Naive thymus-derived CD4-positive, alpha-beta T cell (primary cell): ENCODE measurements at places on chromosomes 6 and 20. TPM values are rescaled to one million over a fixed set of nuclear protein-coding genes. Genes with fewer than 3 reads are reported as not detected.

Gene AGPAT4
- total RNA-seq, result 2.4 TPM

Gene GLP1R
- total RNA-seq, result not detected in 2 replicates

Gene TNXB
- 17.2 TPM for total RNA-seq

Gene DUSP15
- total RNA-seq, result not detected in 2 replicates

Gene MYCT1
- not detected in 2 replicates for total RNA-seq

Gene HLA-DRB5
- total RNA-seq, result 35.4 and 37.4 TPM in 2 replicates

Gene ERMARD
- total RNA-seq, result 32.7 TPM

Gene HEY2
- total RNA-seq, result not detected in 2 replicates

Gene IGF2R
- 79.2 TPM for total RNA-seq

Gene CLVS2
- total RNA-seq, result not detected

Gene HLA-DPA1
- total RNA-seq, result 45.6 TPM

Gene HLA-DMA
- total RNA-seq, result 29.6 TPM

Gene TSPO2
- total RNA-seq, result not detected in 2 replicates

- H3K36me3 ChIP-seq, result no peaks in the 10 kb centered on the region
- no peak for DNase-seq
- no peaks in the 10 kb centered on the region for H3K4me1 ChIP-seq
- no peak overlapping the region for H3K27ac ChIP-seq
- H3K4me3 ChIP-seq, result no peak overlapping the region
- no peaks in the 10 kb centered on the region for H3K27me3 ChIP-seq
Measured at GRCh38 chr6:119602215-119603178, 252.9 kb upstream of the MAN1A1 start.

DNA sequence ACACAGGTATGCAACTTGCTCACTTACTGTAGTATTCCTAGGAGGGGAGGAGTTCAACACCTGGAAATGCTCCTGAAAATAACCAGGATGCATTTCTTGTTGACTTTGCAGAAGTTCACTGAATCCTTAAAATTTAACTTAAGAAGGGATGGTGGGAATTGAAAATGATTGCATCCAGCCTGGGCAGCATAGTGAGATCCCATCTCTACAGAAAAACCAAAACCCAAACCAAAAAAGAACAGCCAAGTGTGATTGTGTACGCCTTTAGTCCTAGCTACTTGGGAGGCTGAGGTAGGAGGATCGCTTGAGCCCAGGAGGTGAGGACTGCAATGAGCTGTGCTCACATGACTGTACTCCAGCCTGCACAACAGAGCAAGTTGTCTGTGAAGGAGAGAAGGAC lies 1.7 kb downstream of the DNAH8 start:
- H3K36me3 ChIP-seq, result no peaks in the 10 kb centered on the region
- H3K27me3 ChIP-seq, result no peaks in the 10 kb centered on the region
- no peak for DNase-seq
- H3K27ac ChIP-seq, result no peak overlapping the region
- peaks cover 14% of the 10 kb centered on the region for H3K4me1 ChIP-seq

DNA sequence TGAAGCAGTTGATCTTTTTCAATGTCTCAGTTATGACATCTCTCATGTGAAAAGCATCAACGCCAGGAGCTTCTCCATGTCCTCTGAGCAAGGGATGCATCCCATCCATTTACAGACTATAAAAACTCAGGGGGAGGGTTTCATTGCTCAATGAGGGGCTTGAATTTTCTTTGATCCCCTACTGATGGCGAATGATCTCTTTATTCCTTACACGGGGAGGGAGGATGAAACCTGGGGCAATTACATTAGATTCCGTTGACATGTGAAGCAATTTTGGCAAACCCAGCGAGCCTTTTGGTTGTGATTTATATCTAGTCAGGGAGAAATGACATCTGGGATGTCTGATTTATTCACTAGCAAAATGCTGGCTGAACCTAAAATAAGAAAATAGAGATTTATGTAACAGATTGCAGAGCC lies 268.9 kb downstream of the HIVEP2 start:
- DNase-seq, result no peak
- no peaks in the 10 kb centered on the region for H3K27me3 ChIP-seq
- H3K36me3 ChIP-seq, result no peaks in the 10 kb centered on the region
- no peak overlapping the region for H3K4me3 ChIP-seq
- H3K27ac ChIP-seq, result no peak overlapping the region
- no peaks in the 10 kb centered on the region for H3K4me1 ChIP-seq

DNA sequence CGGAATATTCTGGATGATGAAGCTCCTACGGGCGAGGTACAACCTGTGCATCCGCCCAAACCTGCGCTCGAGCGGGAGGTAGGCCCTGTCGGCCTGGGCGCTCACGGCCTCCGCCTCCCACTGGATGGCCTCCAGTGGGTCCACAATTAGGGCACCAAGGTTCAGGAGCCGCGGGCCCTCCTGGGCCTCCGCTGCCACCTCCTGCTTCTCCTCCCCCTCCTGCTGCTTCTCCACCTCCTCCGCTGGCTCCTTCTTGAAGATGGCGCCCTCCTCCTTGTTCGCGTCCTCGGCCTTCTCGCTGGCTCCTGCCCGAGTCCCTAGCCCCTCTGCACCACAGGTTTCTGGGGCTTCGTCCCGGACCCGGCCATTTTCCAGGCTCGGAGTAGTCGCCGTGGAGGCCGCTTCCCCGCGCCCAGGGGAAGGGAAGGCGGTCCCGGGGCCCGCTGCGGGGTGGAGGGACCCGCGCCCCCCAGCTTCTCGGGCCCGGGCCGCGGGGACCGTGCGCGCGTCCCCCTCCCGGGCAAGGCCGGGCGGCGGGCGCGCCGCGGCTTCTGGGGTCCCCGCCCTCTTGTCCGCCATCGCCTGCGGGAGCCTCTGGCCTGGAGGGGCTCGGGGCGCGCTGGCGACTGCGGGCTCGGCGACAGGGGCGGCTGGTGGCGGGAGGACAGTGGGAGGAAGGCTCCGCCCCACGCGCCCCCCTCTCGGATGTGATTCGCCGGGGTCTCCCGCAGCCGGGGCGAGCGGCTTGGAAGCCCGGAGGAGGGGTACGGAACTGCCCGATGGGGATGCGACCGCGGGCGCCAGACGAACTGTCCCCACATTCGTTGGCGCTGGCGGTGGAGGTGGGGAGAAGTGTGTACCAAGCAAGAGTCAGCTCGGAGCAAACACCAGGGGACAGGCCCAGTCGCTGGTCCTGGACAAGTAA lies 17.6 kb downstream of the PLAGL2 start:
- peaks cover 5% of the 10 kb centered on the region for H3K36me3 ChIP-seq
- peak; percentile 56 for DNase-seq
- peak overlapping the region; percentile 82 for H3K27ac ChIP-seq
- no peaks in the 10 kb centered on the region for H3K27me3 ChIP-seq

DNA sequence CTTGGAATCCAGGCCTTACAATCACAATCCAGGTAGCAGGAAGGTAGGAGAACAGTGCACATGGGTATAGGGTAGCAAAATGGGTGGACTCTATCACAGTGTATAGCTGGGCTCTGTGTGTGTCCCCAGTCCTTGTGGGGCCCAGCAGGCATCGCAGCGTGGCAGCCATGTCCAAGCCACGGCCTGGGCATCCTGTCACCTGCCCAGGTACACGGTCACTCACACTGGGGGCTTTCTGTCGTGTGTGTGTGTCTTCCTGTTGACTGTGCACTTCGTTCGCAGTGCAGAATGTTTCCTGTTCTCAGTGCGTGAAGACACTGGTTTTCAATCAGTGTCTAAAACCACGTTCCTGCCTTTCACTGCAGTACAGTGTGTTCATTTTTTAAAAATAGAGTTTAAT lies 523.2 kb upstream of the JARID2 start:
- peaks cover 11% of the 10 kb centered on the region for H3K4me1 ChIP-seq
- H3K36me3 ChIP-seq, result no peaks in the 10 kb centered on the region
- H3K4me3 ChIP-seq, result no peak overlapping the region
- H3K27ac ChIP-seq, result no peak overlapping the region

GRCh38 chr6:41187924-41188886 lies 12.7 kb downstream of the TREML2 start:
- H3K36me3 ChIP-seq, result no peaks in the 10 kb centered on the region
- H3K27me3 ChIP-seq, result no peaks in the 10 kb centered on the region
- no peak overlapping the region for H3K27ac ChIP-seq
- H3K4me1 ChIP-seq, result peaks cover 17% of the 10 kb centered on the region

DNA sequence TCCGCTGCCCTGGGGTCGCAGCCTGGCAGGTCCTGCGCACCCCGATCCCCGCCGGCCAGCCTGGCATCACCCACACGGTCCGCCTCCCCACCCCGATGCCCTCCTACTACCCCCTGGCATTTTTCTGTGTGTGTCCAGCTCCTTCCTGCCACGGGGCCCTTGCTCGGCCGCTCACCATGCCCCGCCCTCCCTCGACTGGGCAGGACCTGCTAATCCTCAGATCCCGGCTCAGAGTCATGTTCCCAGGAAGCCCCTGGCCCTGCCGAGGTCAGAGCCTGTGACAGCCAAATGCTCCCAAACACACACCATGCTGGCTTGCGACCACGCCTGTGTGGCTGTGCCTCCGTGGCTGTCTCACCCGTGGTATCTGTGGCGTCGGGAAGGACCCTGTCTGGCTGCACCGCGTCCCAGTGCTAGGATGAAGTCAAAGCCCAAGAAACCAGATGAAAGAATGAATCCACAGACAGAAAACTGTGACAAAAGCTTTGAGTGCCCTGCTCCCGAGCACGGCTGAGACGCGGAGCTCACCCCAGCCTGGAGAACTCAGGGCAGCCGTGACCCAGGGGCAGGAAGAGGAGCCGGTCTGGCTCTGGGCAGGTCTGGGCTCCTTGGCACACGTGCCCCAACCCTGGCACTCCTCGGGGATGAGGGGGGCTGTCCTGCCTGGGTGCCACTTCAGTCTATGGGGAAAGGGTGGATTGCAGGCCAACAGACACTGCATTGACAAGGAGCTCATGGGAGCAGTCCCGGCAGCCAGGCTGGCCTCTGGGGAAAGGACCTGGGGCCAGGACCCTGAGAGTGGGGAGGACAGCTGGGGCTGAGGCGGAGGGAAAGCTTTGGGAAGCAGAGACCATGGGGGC lies 20.8 kb upstream of the SLCO4A1 start:
- H3K4me3 ChIP-seq, result no peak overlapping the region
- no peaks in the 10 kb centered on the region for H3K36me3 ChIP-seq
- H3K27me3 ChIP-seq, result no peaks in the 10 kb centered on the region

- no peak for DNase-seq
- no peaks in the 10 kb centered on the region for H3K4me1 ChIP-seq
- H3K36me3 ChIP-seq, result no peaks in the 10 kb centered on the region
- H3K27ac ChIP-seq, result no peak overlapping the region
- no peak overlapping the region for H3K4me3 ChIP-seq
- H3K27me3 ChIP-seq, result no peaks in the 10 kb centered on the region
Measured at GRCh38 chr6:63926950-63927927, 291.6 kb downstream of the PHF3 start.

GRCh38 chr20:20694591-20694990 lies 17.9 kb downstream of the RALGAPA2 start:
- H3K27ac ChIP-seq, result no peak overlapping the region
- H3K27me3 ChIP-seq, result no peaks in the 10 kb centered on the region
- H3K36me3 ChIP-seq, result no peaks in the 10 kb centered on the region
- H3K4me1 ChIP-seq, result no peaks in the 10 kb centered on the region
- no peak overlapping the region for H3K4me3 ChIP-seq
- no peak for DNase-seq

- H3K4me3 ChIP-seq, result no peak overlapping the region
- no peaks in the 10 kb centered on the region for H3K36me3 ChIP-seq
- peaks cover 3% of the 10 kb centered on the region for H3K4me1 ChIP-seq
Measured at GRCh38 chr6:5818959-5819358, 187.8 kb downstream of the NRN1 start.

- H3K36me3 ChIP-seq, result no peaks in the 10 kb centered on the region
- H3K27me3 ChIP-seq, result no peaks in the 10 kb centered on the region
- DNase-seq, result no peak
- no peak overlapping the region for H3K27ac ChIP-seq
- H3K4me1 ChIP-seq, result no peaks in the 10 kb centered on the region
Measured at GRCh38 chr6:139982195-139982594, 607.7 kb upstream of the CITED2 start.

DNA sequence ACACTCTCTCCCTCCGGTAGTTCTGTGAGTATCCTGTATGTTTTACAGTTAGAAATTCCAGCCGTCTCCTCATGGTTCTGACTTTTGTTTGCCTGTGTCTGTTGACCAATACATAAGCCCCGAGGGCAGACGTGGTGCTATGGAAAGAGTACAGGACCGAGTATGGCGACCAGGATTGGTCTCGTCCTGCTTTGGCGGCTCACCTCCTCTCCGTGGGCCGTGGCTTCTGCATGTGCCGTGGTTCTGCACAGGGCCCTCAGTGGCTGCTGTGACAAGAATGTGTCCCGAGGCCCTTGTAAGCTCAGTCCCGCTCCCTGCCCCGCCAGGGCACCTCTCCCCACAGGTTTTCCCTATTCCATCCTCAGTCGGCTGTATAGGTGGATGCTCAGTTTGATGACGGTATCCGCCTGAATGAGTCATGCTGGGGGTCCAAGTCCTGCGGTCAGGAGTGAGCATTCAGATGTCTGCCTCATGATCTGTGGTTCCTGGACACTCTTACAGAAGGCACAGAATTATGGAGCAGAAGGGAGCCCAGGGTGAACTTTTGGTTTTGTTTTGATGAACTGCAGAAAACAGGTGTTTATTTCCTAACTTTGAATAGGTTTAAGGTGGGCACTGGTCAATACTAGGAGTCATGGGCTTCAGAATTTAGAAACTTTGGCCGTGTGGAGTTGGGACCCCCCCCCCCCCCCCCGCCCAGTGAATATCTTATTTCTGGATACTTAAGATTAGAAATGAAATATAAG lies 1.2 kb downstream of the ARFGAP1 start:
- H3K36me3 ChIP-seq, result peaks cover 3% of the 10 kb centered on the region
- H3K27me3 ChIP-seq, result no peaks in the 10 kb centered on the region
- H3K4me3 ChIP-seq, result peak overlapping the region; percentile 53
- H3K27ac ChIP-seq, result peak overlapping the region; percentile 81
- H3K4me1 ChIP-seq, result peaks cover 22% of the 10 kb centered on the region

GRCh38 chr6:79193971-79194370 lies 40.5 kb downstream of the HMGN3 start:
- no peaks in the 10 kb centered on the region for H3K36me3 ChIP-seq
- DNase-seq, result no peak
- H3K4me1 ChIP-seq, result no peaks in the 10 kb centered on the region

DNA sequence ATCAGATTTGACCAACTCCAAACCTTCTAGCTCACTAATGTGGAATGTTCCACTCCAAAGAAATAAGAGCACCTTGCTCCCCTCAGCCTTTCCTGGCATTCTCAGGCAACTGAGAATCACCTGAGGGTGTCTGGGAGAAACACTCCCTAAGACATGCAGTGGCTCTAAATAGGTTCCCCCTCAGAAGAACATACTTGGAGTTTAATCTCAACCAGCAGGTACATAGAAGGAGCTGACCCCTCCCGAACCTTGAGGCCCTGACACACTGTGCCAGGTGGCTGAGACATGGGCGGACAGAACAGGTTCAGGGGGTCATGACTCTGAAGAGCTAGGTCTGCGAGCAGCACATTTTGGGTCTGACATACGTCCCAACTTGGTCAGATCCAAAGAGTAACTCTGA lies 107.6 kb upstream of the MAP3K4 start:
- no peaks in the 10 kb centered on the region for H3K36me3 ChIP-seq
- H3K4me1 ChIP-seq, result no peaks in the 10 kb centered on the region
- H3K4me3 ChIP-seq, result no peak overlapping the region
- no peaks in the 10 kb centered on the region for H3K27me3 ChIP-seq

- no peak overlapping the region for H3K27ac ChIP-seq
- H3K4me3 ChIP-seq, result no peak overlapping the region
- H3K36me3 ChIP-seq, result no peaks in the 10 kb centered on the region
Measured at GRCh38 chr20:10853176-10853575, 179.4 kb upstream of the JAG1 start.
